NCI-H460 (cell line): ENCODE measurements at places on chromosomes 6 and 20. TPM values are rescaled to one million over a fixed set of nuclear protein-coding genes. Genes with fewer than 3 reads are reported as not detected.

GRCh38 chr20:63544241-63544957, 3.1 kb downstream of the SRMS start:
- DNase-seq = no peak

- DNase-seq = no peak
Measured at GRCh38 chr20:49990271-49990720, 7.5 kb downstream of the SNAI1 start.

DNA sequence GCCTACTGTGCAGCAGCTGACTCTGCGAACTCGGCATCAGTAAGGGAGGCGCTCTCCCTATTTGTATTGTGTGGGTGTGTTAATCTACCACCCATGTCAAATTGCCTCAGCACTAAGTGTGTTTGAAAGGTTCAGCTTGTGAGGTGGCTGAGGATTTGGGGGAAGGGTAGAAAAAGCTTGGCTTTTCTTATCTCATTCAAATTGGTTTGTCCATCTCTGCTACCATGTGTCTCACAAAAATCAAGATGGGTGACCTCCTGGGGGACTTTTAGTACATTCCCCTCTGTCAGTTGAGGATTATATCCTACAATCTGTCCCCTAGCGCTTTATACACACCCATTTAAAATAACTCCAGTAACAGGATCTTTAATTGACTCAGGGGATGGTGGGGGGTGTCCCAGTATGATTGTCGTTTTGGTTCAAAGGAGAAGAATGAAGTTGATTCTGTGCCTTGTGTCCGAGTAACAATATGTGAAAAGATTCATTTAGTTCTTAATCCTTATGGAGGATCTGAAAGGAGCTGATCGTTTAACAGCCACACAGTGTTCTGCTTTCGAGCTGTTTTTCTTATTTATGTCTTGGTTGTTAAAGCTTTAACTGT, 609.6 kb downstream of the PKHD1 start:
- no peak for DNase-seq

DNA sequence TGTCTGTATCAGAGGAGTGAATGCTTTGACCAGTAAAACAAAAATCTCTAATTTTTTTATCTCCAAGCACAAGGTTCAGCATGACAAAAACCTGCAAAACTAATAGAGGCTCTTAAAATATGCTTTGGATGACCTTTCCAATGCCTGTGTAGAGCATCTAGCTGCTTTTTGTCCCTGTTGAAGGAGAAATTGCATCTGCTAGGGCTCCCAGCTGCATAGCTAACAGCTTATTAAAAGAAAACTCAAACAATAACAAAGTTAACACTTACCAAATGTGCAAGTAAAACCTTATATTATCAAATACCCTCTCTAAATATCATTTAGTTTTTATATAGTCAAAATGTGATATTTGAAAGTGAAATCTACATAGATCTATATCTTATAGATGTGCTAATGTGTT, 378.6 kb downstream of the CD109 start:
- no peak for DNase-seq

GRCh38 chr6:56642366-56643261, at the start of gene DST:
DST (minus strand) TSS chr6:56642889.
- peak; percentile 91 for DNase-seq

The E2F1 gene
- total RNA-seq = 7.9 and 10.8 TPM in 2 replicates

DNA sequence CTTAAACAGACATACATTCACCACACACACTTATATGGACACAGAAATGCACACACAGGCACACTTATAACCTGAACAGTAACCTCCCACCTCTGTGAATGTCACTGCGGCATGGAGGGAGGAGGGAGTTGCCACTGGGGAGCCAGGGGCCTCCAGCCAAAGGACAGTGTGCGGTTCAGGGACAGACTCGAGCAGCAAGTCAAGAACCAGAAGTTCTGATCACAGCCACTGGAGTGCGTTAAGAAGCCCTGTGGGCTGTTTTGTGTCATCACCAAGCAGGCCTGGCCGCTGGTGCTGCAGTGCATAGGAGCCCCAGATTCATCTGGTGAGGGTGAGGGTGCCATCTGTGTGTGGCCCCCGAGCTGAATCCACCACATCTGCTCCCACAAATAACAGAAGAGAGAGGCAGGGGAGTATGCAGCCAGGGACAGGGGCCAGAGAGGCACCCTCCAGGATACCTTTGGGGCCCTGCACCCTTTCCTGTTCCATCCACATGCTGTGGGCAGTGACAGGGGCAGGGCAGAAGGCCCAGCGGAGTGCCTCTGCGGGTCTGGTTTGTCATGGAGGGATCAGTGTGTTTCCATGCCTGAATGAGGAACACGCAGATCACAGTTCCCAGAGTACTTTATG, 20.3 kb downstream of the SYNDIG1 start:
- DNase-seq = no peak

DNA sequence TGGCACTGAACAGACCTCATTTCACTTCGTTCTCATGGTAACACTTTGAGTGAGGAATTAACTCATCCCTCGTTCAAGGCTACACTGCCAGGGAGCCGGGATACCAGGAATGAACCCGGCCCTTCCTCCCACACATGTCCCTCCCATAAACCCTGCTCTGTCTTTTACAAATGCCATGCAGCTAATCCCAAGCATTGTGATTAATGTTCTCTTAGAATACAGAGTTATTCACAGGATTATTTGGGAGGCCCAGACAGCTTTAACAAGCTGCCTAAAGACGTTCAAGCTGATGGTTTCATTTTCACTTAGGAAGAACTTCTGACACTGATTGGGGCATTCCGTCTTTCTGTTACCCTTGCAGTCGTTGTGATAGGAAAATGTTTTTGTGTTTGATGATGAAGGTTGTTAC, 42.5 kb upstream of the CD83 start:
- no peak for DNase-seq

DNA sequence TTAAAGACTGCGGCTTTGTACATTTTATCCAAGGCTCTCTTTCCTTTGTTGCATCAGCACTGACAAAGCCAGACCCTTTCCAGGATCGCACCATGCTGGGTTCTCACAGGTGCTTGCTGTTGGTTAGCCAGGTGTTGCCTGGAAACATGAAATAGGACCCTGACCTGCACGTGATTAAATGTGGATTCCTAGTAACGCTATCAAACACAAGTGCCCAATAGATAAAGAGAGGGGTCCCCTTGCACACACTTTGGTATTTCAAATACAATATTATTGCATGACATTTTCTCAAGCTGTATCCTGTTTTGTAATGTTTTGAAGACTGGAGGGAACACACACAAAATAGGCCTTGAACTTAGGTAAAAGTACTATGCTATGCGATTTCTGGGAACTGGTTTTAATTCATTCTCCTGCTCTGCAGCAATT, 73.3 kb downstream of the AKAP12 start:
- no peak for DNase-seq

DNA sequence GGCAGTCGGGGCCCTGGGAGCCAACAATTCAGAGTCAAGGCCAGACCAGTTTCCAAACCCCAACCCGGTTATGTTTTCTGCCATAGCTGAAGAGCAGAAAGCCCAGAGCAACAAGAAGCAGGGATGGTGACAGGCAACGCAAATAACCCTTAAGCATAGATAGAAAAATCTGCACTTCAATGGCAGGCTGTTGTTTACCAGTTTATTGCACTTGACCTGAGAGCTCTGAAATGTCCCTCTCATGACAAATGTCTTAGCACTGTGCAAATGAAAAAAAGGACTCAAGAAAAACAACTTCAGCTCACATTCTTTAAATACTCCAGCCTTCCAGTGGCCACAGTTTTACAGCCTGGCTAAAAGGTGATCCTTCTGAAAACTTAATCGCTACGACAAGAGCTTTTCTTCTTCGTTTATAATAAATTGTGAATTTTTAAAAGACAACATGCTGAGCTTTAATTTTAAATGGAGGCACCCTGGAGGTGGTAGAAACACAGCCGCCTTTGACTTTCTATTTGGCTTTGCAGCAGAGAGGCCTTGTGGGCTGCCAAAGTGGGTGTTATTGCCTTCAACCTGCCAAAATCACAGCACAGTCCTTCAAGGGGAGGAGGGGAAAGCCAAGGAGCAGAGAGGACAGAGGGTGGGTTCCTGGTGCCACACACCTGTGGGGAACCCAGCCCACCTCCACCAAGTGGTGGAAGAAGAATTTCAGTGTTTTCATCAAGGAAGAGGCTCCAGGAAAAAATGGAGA, 289.5 kb upstream of the CDYL start:
- DNase-seq = no peak

DNA sequence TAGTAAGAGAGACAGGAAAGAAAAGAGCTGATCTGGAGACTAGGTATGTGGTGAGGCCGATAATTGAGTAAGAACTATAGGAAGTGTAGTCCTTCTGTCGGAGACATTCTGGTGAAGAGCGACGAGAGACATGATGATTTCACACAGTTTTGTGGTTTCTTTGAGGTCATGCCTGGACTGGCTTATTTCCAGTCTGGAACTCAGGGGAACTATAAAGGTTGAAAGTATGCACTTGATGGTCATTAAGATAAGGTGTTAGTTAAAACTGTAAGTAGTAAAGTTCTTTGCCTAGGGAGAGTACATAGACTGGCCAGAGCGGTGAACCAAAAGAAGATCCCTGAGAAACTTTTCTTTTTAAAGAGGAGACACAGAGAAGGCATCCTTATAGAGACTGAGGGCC, 68.8 kb downstream of the RFX6 start:
- no peak for DNase-seq
